ENCODE measurements at places on chromosomes 12 and 14.
A peak's percentile ranks its signal among the peaks of the same experiment; 100 is the strongest.

DNA sequence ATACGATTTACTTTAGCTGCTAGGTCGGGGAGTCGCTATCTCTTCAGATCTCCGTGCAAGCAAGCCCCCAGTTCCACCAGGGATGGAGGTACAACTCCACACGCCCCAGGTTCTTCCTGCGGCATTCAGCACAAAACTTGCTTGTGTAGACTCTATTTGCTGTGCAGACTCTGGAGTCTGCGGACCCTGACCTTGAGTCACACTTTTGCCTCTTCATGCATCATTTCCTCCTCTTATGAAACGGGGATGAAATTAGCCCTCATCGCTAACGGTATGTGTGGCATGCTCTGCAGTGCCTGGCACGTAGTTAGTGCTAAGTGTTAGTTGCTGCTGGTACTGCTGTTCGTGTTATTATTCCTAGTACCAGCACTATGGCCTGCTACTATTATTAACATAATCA lies 84.4 kb downstream of the TMEM132D start:
- no peak for DNase-seq

DNA sequence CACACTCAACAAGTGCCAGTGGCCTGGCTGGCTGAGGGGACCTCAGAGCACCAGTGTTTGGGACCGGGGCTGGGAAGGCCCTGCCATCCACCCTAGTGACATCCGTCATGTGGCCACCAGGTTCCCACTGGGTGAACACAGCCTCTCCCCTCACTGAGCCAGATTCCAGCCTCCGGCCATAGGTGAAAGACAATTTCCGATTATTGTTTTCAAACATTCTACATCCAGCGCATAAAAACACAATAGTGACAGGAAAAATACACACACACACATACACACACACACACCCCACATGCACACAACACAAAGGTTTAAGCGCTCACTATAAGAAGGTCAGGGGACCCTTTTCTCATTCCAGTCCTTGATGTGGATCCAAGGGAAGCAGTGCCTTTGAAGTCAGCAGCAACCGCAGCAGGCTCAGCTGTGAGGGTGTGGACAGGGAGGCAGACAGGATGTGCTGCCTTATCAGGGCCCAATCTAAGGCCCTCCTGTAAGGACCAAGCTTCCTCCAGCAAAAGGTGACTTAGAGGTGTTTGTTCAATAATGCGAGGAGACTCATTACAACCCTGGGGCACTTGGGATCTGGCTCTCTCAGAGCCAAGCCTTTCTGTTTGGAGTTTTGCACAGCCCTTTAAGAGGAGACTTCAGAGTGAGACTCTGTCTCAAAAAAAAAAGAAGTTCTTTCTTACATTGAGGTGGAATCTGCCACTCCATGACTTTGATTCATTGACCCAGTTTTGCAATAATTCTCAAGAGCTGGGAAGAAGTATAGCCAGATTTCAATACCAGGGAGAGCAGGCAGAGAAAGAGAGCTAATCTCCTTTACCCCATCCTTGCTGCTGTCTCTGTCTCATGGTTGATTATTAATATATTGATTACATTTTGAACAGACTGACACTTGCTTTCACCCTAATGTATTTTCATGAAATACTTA lies 227.8 kb downstream of the ZFP36L1 start:
- no peak for DNase-seq

DNA sequence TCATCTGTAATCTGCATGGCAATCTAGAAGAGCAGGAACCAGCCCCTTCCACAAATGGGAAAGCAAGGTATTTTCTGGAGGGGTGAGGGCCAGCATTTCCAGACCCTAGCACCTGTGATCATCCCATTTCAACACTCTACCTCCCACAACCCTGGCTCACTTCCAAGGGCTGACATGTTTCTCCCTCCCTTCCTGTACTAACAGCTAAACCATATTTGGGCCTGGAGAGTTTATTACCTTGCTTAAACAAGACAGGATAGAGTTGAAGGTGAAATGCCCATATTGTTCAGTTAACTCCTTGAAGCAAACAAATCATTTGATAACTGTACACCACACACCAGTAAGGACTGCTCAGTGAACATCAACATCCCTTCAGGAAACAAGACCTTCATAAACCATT lies 158.4 kb downstream of the PPM1H start:
- no peak for DNase-seq

GRCh38 chr14:31749275-31749674 lies 188.1 kb downstream of the NUBPL start:
- DNase-seq: no peak

GRCh38 chr14:56814519-56814959 lies 4.3 kb upstream of the OTX2 start:
- no peak for DNase-seq

DNA sequence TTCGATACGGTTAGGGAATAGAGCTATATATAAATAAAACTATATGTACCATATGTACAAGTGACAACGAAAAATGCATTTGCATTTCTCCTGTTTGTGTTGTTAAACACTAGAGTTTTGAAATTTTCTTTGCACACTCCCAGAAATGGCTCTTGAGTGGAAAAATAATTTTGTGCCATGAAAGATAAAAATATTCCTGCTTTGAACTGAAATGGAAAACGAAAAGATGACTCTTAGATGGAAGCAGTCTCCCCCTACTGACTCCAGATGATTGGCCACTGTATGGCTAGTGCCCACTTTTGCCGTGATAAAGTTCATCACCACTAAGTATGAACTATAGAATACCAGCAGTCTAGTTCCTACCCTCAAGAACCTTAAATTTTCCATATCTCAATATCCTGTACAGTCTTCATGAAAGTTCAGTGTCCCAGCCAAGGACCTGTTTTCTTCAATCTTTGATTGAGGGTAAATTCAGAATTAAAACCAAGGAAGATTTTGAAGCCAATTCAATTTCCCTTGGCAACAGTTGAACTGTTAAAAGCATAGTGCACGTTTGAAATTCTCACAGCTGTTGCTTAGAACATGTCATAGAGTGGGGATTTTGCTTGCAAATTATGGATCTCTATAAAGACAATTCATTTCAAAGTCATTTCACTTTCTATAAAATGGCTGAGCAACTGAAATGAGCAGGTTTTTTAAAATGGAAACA lies 1.6 kb upstream of the PPP2R5E start:
- peak; percentile 34 for DNase-seq

DNA sequence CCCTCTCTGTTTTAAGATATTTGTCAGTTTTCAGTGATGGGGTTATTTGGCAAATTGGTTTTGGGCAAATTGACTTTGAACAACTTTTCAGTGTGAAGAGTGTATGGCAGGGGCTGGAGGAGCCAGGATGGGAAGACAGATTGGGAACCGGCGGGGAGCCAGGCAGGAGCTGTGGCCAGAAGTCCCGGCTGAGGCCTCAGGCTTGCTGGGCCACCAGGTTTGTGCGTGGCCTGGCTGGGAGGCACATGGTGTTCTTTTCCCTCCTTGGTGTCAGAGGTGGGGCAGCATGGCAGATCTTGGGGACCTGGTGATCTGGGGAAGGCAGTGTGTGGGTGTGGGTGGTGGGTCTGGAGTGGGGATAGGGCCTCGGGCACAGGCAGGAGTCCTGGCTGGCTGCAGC lies 61.1 kb downstream of the SLC25A47 start:
- no peak for DNase-seq
